ENCODE measurements at places on chromosomes 5 and 9.

DNA sequence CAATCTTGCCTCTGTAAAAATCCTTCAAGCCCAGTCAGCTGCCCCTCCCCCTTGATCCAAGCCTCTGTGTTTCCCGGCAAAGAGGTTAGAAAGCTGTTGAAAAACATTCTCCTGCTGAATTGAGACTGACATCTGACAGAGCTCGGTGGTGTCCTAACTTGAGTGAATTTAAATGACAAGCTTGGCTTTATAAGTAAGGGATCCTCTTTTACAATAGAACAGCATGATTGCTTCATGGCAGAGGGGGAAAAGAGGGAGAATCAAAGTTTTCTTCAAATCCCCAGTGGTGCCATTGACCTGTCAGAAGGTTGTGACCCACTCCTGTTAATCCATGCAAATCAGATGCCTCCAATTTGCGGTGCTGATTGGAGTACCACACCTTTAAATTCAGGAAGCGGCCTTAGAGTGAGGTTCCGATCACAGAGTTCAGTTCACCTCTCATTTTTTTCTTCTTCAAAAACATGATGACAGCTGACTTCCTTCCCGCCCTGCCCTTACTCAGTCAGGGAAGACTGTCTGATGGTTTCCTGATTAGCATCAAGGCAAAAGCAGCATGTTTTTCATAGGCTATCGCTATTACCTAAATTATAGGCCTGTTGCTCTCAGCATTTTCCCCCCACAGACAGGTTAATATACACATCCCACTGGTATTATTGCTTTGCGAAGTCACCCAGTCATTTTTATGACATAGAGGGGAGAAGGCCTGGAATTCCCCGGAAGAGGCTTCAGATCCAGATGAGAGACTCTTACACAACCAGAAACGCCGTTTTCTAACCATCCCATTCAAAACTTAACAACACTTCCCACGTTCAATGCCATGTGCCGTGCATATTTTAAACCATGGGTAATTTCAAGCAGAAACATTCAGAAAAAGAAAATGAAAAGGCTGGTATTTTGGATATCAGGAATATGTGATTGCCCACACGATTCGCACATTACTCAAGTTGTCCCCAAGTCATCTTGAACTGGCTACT, 141.4 kb downstream of the EBF1 start:
- DNase-seq: no peak

- no peak for DNase-seq
Observed at GRCh38 chr5:116764941-116765340, 190.3 kb upstream of the SEMA6A start.

GRCh38 chr9:15972760-15973159, 419.9 kb downstream of the CCDC171 start:
- no peak for DNase-seq

DNA sequence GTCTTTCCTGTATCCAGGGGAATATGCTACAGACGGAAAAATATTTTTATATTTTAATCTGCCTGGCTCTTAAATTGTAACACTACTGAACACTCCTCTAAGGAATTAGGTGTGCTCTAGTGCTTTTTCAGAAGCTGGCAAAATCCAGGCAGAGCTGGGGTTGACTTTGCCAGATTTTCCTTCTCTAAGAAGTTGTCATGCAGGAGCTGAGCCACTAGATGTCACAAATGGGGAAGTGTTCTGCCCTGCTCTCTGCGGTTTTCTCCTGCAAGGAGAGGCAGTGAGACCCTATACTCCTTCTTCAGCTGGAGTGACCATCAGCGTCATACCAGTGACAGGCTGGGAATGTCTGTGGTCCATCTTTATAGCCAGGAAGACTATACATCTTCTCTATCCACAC, 112.5 kb downstream of the HAPLN1 start:
- DNase-seq: no peak

DNA sequence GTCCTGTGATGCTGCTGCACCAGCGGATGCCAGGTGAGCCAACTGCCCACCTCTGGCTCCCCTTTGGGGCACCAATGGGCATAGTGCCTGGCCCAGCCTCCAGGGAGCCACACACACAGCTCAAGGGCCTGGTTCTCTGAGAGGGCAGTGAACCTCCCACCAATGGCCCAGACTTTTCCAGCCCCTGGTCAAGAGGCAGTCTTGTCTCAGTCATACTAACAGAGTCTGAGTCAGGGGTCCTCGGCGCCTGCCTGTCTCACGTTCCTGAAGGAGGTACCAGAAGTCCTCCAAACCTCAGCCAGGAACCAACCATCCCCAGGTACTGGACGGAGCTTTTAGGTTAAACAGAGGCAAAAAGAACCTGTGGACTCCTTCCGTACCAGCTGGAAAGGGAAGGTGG, 121.1 kb downstream of the C5orf15 start:
- no peak for DNase-seq

GRCh38 chr9:841371-842209, at the start of gene DMRT1:
Gene DMRT1 (plus strand): TSS chr9:841697. CDS start chr9:841839, 142 bp downstream.
- DNase-seq: no peak

All from BJ (cell line).